ENCODE measurements at places on chromosomes 6 and 20.

DNA sequence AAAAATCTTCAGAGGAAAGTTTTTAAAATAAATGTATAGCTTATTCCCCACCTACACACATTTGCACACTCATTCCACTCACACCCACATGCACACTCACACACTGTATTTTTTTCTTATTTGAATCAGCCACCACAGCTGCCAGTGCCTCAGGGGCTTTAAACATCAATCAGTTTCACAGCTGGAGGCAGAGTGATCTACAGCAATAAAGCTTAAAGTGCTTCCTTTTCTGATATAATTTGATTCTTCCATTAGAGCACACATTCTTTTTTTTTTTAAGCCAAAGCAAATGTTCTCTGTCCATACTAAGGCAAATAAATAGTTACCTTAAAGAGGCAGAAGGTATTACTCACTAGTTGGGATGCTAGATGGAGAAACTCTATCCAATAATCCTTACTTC, 498.8 kb upstream of the POU3F2 start:
- DNase-seq, result no peak
- no peak overlapping the region for H3K4me3 ChIP-seq
- H3K27ac ChIP-seq, result no peak overlapping the region
- no peaks in the 10 kb centered on the region for H3K36me3 ChIP-seq
- H3K27me3 ChIP-seq, result no peaks in the 10 kb centered on the region
- no peaks in the 10 kb centered on the region for H3K4me1 ChIP-seq

- peaks cover 21% of the 10 kb centered on the region for H3K4me1 ChIP-seq
- peak; percentile 36 for DNase-seq
- H3K36me3 ChIP-seq, result no peaks in the 10 kb centered on the region
- H3K27ac ChIP-seq, result no peak overlapping the region
Measured at GRCh38 chr6:31919624-31920303, 7.8 kb upstream of the C2 start.

- no peak for DNase-seq
- H3K4me1 ChIP-seq, result peaks cover 14% of the 10 kb centered on the region
- H3K27ac ChIP-seq, result no peak overlapping the region
- H3K36me3 ChIP-seq, result no peaks in the 10 kb centered on the region
- no peaks in the 10 kb centered on the region for H3K27me3 ChIP-seq
Measured at GRCh38 chr6:113739041-113739655, 118.0 kb upstream of the MARCKS start.

GRCh38 chr20:58853976-58854637, 1.6 kb downstream of the GNAS start:
- H3K4me3 ChIP-seq, result no peak overlapping the region
- H3K4me1 ChIP-seq, result peaks cover 13% of the 10 kb centered on the region
- no peak overlapping the region for H3K27ac ChIP-seq
- peaks cover 12% of the 10 kb centered on the region for H3K36me3 ChIP-seq

GRCh38 chr20:19934792-19935491, 82.2 kb upstream of the NAA20 start:
- H3K4me3 ChIP-seq, result peak overlapping the region; percentile 48
- peak; percentile 12 for DNase-seq
- no peaks in the 10 kb centered on the region for H3K36me3 ChIP-seq
- H3K4me1 ChIP-seq, result peaks cover 8% of the 10 kb centered on the region
